Foreskin melanocyte (primary cell): ENCODE measurements at places on chromosomes 6 and 20.

- DNase-seq = no peak
Observed at GRCh38 chr20:53763707-53764414, 170.2 kb upstream of the ZNF217 start.

DNA sequence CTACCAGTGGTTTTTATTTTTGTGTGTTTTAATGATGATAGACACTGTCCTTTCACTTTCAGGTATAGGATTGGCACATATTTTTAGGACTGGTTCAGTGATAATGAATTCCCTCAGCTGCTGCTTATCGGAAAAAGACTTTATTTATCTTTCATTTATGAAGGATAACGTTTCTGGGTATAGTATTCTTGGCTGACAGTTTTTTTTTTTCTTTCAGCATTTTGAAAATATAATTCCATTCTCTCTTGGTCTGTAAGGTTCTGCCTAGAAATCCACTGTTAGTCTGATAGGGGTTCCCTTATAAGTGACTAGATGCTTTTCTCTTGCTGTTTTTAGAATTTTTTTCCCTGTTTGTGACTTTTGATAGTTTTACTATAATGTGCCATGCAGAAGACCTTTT lies 313.1 kb downstream of the TENT5A start:
- no peak for DNase-seq

DNA sequence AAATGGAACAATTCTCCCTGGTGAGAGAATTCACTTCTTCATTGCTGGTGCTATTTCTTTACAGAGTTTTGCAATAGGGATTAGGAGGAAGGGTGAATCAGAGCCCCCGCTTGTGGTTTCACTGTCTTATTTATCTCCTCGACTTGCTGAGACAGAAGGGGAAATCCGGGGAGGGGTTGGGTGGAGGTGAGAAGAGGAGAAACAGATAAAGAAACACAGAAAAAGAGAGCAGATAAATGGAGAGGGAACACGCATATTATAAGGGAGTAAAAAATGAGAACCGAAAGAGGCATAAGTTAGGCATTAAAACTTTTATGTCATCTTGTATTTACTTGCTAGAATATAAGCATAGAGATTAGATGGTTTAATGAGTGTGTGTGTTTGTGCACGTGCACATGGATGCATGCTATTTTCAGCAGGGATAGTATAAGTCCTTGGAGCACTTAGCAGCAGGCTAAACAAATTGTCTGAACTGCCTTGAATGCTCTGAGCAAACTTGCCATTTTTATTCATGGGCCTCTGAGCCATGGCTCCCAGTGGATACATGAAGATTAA lies 105.0 kb downstream of the OLIG3 start:
- no peak for DNase-seq

DNA sequence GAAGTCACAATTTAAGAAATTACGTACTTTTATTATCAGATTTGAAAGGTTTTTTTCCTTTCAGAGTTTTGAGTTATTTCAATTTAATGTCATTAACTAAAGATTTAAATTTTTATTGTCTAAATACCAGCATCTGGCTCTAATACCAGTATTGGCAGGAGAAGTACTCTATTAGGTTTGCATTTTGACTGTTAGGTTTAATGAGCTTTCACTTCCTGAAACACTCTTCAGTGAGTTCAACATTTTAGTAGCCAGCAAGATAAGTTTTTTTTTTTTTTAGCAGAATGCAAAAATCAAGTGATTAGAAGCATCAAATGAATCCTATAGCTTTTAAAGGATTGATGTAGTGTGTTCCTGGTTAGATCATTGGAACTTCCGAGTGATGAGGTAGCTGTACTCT lies 34.0 kb upstream of the SCGN start:
- DNase-seq = no peak

DNA sequence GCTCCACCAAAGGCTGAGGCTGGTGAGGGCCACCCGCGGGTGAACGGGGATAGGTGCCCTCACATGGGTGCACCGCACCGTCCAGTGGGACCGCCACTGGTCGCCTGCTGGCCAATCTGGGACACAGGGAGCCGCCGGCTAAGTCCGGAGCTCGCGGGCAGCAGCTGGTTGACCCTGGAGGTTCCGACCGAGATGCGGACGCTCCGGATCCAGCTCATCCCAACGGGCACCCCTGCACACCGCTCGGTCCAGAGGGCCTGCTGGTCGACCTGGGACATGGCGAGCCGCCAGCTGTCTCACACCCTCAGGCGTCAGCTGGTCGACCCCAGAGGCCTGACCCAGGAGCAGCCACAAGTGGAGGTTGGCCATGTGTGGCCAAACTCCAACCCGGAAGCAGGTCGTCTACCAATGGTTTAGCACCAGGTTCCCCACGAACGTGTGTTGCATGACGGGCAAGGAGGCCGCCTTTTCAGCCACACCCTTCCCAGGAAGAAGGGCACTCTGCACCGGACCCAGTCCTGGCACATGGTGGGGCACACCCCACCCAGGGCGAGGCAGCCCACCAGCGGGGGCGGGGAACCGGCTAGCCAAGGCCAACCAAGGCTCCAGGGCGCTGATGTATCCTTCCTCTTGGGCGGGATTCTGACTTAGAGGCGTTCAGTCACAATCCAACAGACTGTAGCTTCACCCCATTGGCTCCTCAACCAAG lies 746.0 kb upstream of the DEFB115 start:
- DNase-seq = no peak

DNA sequence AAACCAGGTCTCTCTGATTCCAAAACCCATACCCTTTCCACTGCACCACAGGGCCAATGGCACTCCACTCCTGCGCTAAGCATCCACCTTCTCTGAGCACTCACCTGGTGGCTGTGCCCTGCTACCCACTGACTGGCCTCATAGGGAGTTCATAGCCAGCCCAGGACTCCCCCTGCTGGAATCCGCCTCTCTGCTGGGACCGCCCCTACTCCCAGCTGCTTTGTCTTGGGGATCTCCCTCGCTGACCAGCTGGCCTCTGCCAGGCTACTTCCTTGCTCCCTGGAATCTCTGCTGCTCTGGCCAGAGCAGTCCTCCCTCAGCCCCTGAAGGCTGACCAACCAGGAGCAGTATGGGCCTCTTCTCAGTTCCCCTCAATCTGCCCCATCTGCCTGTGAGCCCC lies 129.7 kb downstream of the FAXC start:
- DNase-seq = no peak

- no peak for DNase-seq
Observed at GRCh38 chr6:114339706-114340105, 3.1 kb downstream of the HS3ST5 start.
